Mesangial cell (primary cell): ENCODE measurements at places on chromosomes 1 and 21. TPM values are rescaled to one million over a fixed set of nuclear protein-coding genes. Genes with fewer than 3 reads are reported as not detected.

Gene TMEM269
- total RNA-seq = 0.25 TPM in 1 of 2 replicates, not detected in the other

Gene FCGR2B
- total RNA-seq = not detected in 2 replicates

Gene CTXND2
- total RNA-seq = not detected in 2 replicates

Gene MTMR11
- 9.6 and 20.4 TPM in 2 replicates for total RNA-seq

Gene OBSCN
- total RNA-seq = 3.7 and 17.7 TPM in 2 replicates

Gene CELA2B
- not detected in 2 replicates for total RNA-seq

Gene DISC1
- 2.1 and 4.7 TPM in 2 replicates for total RNA-seq

Gene FCN3
- total RNA-seq = not detected in 2 replicates

Gene OPRD1
- total RNA-seq = under 0.01 TPM in 2 replicates

Gene RAB13
- 23.3 and 38.2 TPM in 2 replicates for total RNA-seq

Gene CAMK2N1
- total RNA-seq = 6.4 and 14.1 TPM in 2 replicates

Gene SPATA45
- not detected in 2 replicates for total RNA-seq

Gene TTC24
- not detected in 2 replicates for total RNA-seq

Gene STK40
- 24.8 and 25.1 TPM in 2 replicates for total RNA-seq

Gene COL16A1
- 16.5 and 68.8 TPM in 2 replicates for total RNA-seq

Gene GJA8
- total RNA-seq = not detected in 2 replicates

Gene UBXN10
- under 0.01 and 0.13 TPM in 2 replicates for total RNA-seq

Gene C1QC
- total RNA-seq = not detected in 2 replicates

Gene PYCR2
- total RNA-seq = 33.5 and 53.4 TPM in 2 replicates

Gene ERG
- total RNA-seq = 0.13 and 0.16 TPM in 2 replicates

Gene RABGAP1L
- 11.1 and 18.4 TPM in 2 replicates for total RNA-seq

Gene GPA33
- total RNA-seq = 0.13 TPM in 1 of 2 replicates, not detected in the other

Gene NCSTN
- 80.8 and 162 TPM in 2 replicates for total RNA-seq

Gene PTPN7
- 0.16 TPM in 1 of 2 replicates, not detected in the other for total RNA-seq

Gene ANGPTL3
- not detected in 2 replicates for total RNA-seq

Gene RYR2
- total RNA-seq = 0.16 and 0.25 TPM in 2 replicates

Gene TSTD1
- total RNA-seq = 43.5 and 103 TPM in 2 replicates

Gene APOBEC4
- total RNA-seq = not detected in 2 replicates

Gene PCP4L1
- not detected in 2 replicates for total RNA-seq

Gene SLC26A9
- not detected in 2 replicates for total RNA-seq

Gene HORMAD1
- total RNA-seq = not detected in 2 replicates

Gene NUAK2
- 30.1 and 34.1 TPM in 2 replicates for total RNA-seq

Gene NHLH1
- total RNA-seq = under 0.01 TPM in 2 replicates
